ENCODE measurements at places on chromosomes 12 and 14.

GRCh38 chr12:388541-389141, 479 bp downstream of the KDM5A start:
- DNase-seq = peak; percentile 33

DNA sequence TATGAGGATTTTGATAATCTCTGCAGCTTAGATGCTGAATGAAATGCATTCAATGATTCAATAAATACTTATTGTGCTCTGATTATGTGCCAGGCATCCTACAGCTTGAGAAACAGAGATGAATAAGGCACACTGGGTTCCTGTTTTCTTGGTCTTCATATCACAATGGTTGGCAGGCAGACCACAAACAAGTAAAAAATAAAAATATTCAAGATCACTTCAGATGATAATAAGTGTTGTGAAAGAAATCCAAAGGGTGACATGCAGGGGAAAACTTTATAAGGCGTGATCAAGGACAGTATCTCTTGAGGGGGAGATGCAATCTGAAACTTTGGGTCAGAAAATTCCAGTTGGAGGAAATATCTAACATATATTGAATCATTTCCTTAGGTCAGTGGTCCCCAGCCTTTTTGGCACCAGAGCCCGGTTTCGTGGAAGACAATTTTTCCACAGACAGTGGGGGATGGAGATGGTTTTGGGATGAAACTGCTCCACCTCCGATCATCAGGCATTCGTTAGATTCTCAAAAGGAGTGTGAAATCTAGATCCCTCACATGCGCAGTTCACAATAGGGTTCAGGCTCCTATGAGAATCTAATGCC, 73.7 kb upstream of the RAP1B start:
- no peak for DNase-seq

DNA sequence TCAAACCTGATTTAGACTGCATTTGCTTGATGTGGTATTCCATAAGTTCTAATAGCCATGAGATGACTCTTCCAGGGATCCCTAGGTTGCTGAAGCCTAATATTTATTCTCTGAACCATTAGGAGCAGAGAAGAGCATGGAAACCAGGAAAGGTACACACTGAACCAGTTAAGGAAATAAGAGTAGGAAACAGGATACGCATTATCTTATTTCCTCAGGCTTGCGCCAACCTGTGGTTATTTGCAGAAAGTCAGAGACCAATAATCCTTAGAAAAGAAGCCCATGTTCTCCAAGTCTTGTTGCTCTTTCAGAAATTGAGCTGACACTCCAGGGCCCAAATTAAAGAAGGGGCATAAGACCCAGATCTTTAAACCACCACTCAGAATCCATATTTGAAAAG, 41.8 kb upstream of the SMUG1 start:
- DNase-seq = no peak

DNA sequence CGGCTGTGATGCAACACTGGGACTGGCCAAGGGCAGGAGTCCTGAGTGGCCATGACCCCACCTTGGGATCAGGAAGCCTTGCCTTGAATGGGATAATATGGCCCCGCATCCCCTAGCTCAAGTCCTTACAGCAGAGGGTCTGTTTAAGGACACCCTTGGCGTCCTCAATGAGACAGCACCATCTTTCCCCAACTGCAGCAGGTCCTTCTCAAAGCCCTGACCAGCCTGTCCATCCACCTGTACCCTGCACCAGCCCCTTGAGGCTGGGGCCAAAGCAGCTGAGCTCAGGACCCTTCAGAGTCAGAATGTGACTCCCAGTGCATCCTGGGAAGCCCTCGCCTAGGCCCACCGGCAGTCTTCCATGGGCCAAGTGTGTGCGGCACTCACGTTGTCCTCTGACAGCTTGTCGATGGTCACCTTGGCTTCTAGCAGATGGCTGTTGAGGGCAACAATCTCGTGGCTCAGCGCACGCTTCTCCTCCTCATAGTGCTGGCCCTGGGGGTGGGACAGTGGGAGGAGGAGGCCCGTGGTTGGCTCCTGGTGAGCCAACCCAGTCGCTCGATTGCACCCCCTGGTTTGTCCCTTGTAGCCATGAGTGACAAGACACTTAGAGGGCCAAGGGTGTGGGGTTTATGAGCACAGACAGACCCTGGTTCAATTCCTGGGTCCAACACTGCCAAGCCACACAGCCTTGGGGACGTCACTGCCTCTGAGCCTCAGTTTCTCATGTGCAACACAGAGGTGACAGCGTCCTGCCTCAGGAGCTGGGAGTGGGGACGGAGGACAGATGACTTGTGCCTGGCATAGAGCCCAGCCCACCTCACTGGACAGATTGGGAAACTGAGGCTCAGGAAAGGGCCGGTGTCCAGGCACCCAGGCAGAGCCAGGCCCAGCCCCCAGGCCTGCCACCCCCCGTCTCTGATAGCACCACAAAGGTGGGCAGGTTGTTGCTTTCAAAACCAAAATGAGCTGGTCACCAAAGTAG, 43.5 kb downstream of the BEGAIN start:
- no peak for DNase-seq

DNA sequence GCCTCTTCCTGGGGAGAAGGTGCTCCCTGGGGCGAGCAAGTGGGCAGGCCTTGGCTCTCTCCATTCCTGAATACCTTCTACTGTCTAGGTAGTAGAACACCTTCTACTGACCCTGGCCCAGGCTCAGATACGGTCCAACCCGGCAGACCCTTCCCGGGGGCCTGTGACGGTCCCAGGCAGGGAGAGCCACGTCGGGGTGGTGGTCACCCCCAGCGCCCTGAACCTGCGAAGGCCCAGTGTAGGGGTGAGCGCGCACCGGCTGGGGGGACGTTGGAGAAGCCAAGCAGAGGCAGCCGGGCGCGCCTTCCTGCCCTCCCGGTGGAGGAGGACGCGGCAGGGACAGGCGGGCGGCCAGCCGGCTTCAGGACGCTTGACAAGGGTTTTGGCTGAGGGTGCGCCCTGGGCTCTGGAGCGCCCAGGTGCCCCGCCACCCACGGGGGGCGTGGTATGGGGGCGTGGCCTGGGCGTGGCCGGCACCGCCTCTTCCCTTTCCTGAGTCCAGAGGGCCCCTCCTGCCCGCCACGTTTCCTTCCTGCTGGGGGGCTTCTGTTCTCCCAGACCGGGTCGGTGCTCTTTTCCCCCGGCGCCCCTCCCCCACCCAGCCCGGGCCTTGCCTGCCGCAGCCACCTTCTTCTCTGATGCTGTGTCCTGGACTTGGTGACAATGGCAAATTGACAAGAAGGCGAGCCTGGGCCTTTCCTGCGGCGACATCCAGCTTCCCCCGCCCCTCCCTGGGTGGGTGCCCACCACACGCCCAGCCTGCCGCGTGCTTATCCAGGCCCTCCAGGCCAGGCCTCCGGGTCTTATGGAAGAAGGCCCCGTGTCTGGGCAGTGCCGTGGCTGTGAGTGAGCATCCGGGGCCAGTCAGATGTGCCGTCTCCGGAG, 24.5 kb upstream of the PPP1R13B start:
- peak; percentile 16 for DNase-seq
